IPS-NIHi11 (cell line): ENCODE measurements at places on chromosomes 7 and 10.

DNA sequence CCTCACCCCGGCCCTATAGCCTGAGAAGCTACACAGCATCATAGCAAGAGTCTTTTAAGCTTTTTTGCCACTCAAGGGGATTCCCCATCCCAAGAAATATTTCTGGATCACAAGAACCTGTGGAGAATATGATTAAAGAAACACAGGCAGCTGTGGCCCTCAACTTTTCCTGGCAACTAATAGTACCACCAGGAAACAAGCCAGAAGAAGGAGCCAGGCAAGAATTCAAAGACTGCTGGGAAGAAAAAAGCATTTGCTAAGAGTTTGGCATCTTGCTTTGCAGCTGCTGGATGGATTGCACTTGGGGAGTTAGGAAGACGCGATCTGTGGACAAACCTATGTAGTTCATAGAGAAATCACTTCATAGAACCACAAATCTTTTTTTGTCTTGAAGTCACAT lies 437.8 kb downstream of the PLXDC2 start:
- no peak for DNase-seq

GRCh38 chr7:144628176-144628575 lies 207.7 kb downstream of the TPK1 start:
- DNase-seq: no peak

DNA sequence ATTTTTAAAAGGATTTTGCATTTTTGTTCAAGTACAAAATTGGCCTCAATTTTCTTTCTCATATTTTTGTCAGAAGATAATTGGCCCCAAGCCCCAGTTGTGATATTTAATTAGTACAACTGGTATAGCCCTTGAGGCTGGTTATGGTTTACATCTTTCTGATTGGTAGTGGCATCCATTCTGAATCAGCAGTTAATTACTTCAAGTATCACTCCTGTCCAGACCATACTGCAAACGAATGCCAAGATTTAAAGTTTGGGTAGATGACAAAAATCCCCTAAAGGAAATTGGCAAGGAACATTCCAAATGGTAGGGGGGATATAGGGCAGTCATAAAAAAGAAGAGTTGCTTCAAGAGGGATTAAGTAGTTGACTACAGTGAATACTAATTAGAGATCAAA lies 23.1 kb downstream of the MYPN start:
- DNase-seq: no peak

DNA sequence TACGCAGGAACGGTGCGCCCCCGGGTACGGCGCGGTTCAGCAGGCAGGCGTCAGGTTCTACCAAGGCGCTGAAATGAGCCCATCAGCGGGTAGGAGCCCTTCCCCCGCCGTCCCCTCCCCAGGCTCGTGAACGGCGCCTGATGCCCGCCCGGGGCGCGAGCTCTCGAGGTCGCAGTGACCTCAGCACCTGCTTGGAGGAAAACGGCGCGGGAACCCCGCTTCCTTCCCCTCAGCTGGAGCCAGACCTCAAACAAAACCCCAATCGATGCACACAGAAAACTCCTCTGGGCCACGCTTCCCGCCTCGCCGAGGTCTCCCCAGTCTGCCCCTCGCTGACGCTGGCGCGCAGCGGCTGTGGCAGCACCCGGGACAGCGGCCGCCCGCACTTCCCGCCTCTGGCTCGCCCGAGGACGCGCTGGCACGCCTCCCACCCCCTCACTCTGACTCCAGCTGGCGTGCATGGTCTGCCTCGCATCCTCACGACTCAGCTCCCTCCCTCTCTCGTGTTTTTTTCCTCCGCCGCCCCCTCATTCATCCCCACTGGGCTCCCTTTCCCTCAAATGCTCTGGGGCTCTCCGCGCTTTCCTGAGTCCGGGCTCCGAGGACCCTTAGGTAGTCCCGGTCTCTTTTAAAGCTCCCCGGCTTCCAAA lies 514 bp upstream of the GAD2 start:
- DNase-seq: peak; percentile 90

GRCh38 chr7:151885202-151885580 lies 8.3 kb upstream of the PRKAG2 start:
- no peak for DNase-seq

DNA sequence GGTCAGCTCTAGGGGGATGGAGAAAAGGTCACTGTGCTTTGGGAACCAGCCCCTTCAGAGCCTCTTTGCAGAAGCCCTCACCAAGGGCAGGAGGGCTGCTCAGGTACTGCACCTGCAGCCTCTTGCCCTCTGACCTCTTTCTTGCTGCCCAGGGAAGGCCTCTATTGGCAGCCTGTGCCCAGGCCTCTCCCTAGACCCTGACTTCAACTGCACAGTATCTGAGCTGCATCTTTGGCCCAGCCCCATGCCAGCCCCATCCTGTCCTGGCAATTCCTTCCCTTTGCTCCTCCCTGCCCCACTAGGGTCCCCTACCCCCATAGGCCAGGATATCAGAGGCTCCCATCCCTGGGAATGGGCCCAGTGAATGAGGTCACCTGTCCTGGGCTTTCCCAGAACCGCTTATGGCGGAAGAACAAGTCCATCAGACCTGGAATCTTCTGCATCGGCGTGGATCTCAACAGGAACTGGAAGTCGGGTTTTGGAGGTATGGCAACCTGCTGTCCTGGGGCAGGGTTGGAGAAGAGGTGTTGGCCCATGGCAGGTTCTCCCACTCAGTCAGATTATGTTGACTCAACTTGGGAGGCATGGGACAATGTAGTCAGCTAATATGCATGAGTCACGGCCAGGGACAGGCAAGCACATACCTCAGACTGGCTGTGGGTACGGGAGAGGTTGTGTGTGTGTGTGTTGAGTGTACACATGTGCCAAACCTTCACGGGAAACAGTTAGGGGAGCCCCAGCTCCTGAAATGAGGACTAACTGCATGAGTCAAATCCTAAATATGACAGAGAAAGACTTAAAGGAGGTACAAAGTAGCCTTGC lies 17.1 kb upstream of the CPA1 start:
- no peak for DNase-seq

DNA sequence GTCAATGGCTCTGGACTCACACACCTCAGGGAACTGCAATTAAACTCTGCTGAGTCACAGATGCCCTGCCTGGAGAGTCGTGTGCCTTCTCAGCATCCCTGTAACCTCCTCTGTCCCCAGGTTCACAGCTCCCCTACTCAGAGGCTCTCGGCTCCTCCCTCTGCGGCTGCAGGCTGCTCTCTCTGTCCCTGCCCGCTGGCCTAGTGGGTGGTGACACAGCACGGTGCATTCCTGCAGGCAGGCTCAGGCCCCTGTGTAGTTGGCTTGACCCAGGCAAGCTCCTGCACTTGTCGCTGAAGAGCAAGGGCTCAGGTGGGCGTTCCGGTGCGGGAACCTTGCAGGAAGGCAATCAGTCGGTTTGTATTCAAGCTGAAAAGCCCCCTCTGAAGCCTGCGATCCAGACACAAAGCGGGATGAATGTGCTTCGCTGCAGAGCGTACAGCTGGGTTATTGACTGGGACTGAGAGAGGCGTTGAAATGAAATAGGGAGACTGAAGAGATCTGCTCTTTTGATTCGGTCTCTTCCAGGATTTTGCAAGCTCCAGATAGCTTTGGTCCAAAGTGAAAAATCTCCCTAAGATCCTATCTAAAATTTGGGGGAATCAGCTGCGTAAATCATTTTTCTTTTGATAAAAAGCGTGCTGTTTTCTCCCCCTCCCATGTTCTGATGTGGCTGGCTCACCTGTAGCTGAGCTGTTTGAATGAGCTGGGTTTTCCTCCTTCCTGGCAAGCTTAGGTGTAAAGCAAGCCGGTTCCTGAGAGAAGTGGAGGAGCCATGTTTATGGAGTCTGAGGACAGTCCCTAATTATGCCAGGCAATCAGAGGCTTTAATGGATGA lies 208.7 kb upstream of the PHYHIPL start:
- DNase-seq: peak; percentile 76

DNA sequence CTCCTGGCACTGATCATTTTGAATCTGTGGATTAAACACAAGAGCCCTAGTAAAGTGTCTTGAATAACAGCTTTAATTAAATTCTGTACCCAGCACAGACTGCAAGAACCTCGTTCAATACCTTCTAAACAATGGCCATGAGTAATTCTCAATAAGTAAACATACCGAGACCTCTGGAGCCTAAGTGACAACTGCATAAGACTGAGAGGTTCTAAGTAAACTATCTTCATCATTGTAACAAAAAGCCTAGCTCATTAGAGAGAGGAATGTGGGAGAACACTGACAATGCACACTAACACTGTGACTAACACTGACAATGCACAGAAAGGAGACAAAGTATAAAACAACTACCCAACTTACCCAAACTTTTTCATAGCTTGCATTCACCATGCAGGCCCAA lies 117.4 kb downstream of the ELAPOR2 start:
- no peak for DNase-seq

GRCh38 chr10:73247509-73248258 lies 629 bp upstream of the DNAJC9 start:
- no peak for DNase-seq

GRCh38 chr7:150738591-150739001 lies 1.4 kb downstream of the GIMAP5 start:
- DNase-seq: no peak

DNA sequence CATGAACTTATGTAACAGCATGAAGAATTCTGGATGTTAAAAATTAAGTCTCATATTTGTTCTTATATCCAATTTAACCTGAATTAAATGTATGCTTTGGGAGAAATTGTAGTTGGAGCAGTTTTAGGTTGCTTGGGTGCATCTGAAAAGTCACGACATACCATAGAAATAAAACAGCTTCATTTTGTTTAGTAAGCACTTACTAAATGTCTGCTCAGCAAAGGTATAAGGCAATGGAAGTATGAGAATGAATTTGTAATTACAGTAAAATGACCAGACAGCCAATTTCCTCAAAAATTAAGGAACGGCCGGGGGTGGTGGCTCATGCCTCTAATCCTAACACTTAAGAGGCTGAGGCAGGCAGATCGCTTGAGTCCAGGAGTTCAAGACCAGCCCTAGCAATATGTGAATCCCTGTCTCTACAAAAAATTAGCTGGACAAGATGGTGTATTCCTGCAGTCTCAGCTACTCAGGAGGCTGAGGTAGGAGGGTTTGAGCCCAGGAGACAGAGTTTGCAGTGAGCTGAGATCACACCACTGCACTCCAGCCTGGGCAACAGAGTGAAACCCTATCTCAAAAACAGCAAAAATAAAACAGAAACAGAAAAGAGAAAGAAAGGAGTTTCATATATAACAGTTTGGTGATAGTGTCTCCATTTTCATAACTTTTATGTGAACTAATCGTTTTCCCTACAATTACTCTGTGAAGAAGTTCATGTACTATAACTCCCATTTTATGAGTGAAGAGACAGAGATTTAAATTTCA lies 47.2 kb upstream of the KLF6 start:
- DNase-seq: no peak

GRCh38 chr7:127290801-127291361 lies 38.1 kb upstream of the GRM8 start:
- DNase-seq: no peak

GRCh38 chr10:71782917-71783490 lies 9.7 kb upstream of the VSIR start:
- no peak for DNase-seq

DNA sequence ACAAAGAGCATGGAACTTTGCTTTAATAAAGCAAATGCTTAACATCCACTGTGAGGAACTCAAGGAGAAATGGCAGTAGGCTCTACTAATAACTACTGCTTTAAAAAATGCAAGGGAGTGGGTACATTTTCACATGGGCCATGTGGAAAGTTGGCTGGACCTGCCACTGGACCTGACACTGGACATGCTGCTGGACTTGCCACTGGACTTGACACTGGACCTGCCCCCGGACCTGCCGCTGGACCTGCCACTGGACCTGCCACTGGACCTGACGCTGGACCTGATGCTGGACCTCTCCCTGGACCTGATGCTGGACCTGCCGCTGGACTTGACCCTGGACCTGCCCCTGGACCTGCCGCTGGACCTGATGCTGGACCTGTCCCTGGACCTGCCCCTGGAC lies 32.6 kb downstream of the DIP2C start:
- DNase-seq: no peak

GRCh38 chr10:4167216-4167615 lies 382.2 kb upstream of the KLF6 start:
- DNase-seq: no peak

GRCh38 chr7:21972397-21972784 lies 26.7 kb upstream of the CDCA7L start:
- DNase-seq: peak; percentile 49

- peak; percentile 53 for DNase-seq
Measured at GRCh38 chr10:13615650-13616300, 29.0 kb downstream of the PRPF18 start.

GRCh38 chr7:28592861-28593260 lies 180.5 kb downstream of the CREB5 start:
- no peak for DNase-seq

- no peak for DNase-seq
Measured at GRCh38 chr7:37970211-37970610, 49.8 kb downstream of the EPDR1 start.

- DNase-seq: no peak
Measured at GRCh38 chr7:43628431-43628830, 45.5 kb downstream of the STK17A start.
